AG20443 (cell line): ENCODE measurements at places on chromosomes 7 and 10.
A peak's percentile ranks its signal among the peaks of the same experiment; 100 is the strongest.

DNA sequence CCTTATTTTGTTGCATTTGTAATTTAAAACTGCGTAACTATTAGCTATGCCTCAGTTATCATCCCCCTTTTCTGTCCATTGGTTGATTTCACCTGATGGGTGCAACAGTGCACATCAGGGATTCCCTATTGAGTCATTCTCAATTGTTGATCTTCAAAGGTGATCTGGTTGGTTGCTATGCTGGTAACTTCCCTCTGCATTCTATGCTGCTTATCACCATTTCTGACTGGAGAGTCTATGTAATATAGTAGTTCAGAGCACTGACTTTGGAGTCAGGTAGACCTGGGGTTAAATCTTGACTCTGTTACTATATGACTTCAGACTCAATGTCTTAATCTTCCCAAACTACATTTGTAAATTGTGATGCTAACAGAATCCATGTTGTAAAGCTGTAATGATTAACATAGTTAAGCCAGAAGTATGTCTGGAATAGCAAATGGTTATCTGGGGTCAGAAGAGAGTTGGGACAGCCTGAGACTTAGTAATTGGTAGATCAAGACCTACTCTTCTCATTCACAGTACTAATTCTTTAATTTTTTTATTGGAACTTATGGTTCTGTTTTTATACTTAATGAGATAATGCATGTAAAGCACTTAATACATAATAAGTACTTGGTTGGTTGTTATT lies 38.1 kb downstream of the EXOC6 start:
- no peak for DNase-seq

DNA sequence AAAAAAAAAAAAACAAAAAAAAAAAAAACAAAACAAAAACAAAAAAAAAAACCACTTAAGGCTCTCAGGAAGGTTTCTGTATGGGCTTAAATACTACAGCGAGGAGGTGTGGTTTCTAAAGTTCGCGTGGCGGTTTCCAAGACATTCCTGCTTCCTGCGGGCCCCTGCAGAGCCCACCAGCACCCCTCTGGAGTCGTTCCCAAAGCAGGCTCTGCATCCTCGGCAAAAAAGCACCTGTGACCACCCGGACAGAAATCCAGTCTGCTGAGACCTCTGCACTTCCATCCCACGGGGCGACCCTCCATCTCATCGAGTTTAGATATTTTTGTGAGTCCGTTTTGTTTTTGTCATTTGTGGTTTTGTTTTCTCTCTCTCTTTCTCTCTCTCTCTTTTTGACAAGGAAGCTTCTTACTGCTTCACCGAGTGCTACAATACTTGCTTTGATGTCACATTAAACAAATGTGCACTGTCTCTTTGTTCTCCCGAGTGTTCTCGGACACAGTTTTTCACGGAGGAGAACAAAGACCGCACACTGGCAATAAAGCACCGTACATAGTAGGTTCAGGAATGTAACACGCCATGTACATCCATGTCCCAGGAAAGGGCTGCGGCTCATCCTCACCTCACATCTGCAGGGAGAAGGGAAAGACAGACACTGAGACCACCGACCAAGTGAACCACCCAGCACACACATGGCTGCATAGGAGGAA lies 21.5 kb downstream of the PDGFA start:
- no peak for DNase-seq

DNA sequence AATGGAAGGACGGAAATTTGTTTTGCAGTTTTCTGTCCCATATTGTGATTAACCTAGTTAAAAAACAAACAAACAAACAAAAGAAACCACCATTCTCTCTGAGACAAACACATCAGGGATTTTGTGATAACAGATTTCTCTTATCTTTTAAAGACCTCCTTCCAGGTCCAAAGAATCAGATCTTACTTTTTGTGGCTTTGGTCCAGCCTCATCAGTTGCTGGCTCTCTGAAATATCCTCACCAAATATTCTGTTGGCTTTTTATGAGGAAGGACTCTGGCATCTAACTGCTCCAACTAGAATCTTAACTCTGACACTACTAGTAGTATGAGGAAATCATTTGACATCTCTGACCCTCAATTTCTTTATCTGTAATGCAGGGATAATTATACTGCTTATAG lies 4.8 kb downstream of the FAM204A start:
- DNase-seq, result no peak

- DNase-seq, result peak; percentile 9
Measured at GRCh38 chr7:83271212-83272099, 108.8 kb upstream of the PCLO start.

GRCh38 chr10:18659819-18660535 lies 746 bp downstream of the ARL5B start:
- peak; percentile 18 for DNase-seq

GRCh38 chr10:50410066-50410811 lies 158.9 kb upstream of the ASAH2 start:
- no peak for DNase-seq

GRCh38 chr10:77478247-77478961 lies 159.2 kb downstream of the KCNMA1 start:
- peak; percentile 78 for DNase-seq

DNA sequence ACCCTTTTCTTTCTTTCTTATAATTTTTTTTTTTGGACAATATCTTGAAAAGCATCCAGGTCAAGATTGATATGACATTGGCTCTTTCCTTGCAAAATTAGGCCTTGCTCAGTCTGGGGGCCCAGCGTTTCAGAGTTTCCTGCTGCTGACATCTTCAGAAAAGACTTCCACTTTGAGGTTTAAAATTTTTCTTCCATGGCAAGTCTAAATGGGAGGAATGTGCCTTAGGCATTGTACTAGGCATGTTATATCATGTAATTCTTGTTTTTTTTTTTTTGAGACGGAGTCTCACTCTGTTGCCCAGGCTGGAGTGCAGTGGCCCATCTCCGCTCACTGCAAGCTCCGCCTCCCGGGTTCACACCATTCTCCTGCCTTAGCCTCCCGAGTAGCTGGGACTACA lies 48.9 kb upstream of the PDZD8 start:
- no peak for DNase-seq

- DNase-seq, result no peak
Measured at GRCh38 chr7:24826662-24827020, 69.4 kb upstream of the GSDME start.

- no peak for DNase-seq
Measured at GRCh38 chr10:115941361-115941771, 331.6 kb downstream of the GFRA1 start.

- DNase-seq, result no peak
Measured at GRCh38 chr10:75678527-75678926, 247.1 kb downstream of the LRMDA start.

GRCh38 chr7:131691454-131692130 lies 135.2 kb upstream of the PODXL start:
- no peak for DNase-seq

DNA sequence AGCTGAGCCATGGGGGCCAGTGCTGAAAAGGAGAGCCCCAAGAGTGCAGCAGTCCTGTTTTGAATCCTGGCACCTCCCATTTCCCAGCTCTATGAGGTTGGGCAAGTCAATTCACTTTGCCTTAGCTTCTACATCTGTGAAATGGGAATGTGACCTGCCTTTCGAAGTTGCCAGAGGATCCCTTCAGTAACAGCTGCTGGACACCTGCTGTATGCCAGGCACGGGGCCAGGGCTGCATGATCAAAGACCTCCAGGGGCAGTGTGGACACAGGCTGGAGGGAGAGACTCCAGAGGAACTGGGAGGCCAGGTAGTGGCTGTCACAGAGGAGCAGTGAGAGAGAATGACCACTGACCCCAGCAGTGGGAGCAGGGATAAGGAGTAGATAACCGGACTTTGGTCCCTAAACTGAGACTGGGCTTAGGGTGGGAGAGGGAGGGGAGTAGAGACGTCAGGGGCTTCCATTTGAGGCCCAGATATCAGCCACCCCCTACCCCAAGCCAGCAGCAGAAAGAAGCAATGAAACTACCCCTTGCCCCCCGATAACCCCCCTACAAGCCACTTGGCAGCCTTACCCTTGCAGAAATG lies 45.2 kb downstream of the SRRM3 start:
- no peak for DNase-seq

GRCh38 chr7:72268090-72268489 lies 144.0 kb downstream of the CALN1 start:
- DNase-seq, result no peak

- DNase-seq, result peak; percentile 94
Measured at GRCh38 chr10:129971381-129972144, 7.5 kb upstream of the EBF3 start.

GRCh38 chr7:107813524-107813923 lies 10.5 kb upstream of the SLC26A3 start:
- no peak for DNase-seq

DNA sequence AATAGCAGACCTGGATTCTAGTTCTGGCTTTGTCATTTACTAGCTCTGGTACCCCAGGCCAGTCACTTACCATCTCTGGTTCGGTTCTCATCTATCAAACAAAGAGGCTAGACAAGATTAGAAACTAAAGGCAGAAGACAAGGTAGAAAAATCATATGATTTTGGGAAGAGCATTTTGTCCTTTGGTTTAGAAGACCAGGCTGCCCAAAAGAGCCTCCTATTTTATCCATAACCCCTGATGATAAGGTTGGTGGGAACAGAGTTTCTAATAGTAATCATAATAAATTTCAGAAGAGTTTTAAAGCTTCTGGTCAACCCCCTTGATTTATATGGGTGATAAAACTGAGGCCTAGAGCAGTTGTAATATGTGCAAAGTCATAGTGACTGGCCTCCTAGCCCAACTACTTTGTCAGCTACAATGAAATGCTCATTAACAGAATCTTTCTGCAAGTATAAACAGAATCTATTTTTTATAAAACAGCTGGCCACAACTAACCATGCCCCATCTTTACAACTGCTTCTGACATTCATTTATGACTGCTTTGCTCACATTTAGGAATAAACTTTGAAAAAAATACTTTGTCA lies 23.4 kb downstream of the COX15 start:
- peak; percentile 22 for DNase-seq

GRCh38 chr7:121054925-121055324 lies 66.4 kb downstream of the CPED1 start:
- no peak for DNase-seq

DNA sequence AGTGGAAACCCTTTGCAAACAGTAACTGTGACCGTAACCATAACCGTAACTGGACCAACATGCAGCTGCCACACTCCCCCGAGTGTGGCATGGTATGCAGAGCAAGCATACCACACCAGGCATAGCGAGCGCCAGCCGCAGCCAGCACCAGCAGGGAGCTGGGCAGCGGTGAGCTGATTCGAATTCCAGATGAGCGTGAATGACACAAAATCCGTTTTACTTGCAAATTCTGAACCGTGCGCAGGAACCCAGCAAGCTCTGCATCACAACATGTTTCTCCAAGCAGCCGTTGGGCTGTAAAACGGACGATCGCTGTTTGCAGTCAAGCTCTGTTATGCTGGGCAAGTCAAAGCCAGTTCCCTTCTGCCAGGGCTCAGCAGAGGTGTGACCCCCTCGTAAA lies 111.1 kb downstream of the OAT start:
- no peak for DNase-seq

DNA sequence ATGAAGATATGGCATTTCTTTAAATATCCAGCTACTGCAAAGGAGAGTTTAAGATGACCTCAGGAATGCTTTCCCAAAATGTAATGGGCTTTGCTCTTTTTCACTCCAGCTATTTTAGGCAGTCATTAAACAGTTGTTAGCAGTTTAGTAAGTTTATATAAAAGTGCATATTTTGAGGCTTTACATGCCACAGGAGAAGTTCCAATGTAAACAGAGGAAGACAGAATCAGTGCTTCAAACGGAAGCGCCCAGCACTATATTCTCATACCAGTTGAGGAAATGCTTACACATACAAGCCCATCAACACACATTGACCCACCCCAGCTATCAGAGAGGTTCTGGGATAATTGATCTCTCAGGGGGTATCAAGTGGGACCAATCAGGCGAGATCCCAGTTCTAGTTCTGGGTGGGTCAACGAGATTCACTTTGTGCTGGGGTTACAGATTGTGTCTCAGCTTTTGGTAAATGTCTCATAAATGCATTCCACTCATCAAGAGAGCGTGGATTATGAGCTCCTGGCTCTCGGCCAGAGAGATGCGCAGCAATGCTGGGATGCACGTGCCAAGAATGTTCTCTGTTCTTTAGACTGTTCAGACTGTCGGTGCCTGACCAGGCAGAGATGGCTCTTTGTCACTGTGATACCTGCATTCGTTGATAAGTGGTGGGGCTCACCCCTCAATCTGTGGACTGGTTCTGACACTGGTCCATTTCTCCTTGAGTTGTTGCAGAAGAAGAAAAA lies 55.0 kb downstream of the CACNB2 start:
- no peak for DNase-seq

GRCh38 chr10:6143181-6143580 lies 54.3 kb downstream of the RBM17 start:
- no peak for DNase-seq

GRCh38 chr10:556971-557637 lies 132.4 kb downstream of the DIP2C start:
- DNase-seq, result no peak

- no peak for DNase-seq
Measured at GRCh38 chr7:40755438-40755837, 620.6 kb downstream of the SUGCT start.

- DNase-seq, result no peak
Measured at GRCh38 chr7:7883394-7883793, 85.2 kb upstream of the GLCCI1 start.

- no peak for DNase-seq
Measured at GRCh38 chr7:30347226-30348082, 63.1 kb downstream of the ZNRF2 start.

GRCh38 chr10:6273351-6273750 lies 70.6 kb downstream of the PFKFB3 start:
- no peak for DNase-seq

DNA sequence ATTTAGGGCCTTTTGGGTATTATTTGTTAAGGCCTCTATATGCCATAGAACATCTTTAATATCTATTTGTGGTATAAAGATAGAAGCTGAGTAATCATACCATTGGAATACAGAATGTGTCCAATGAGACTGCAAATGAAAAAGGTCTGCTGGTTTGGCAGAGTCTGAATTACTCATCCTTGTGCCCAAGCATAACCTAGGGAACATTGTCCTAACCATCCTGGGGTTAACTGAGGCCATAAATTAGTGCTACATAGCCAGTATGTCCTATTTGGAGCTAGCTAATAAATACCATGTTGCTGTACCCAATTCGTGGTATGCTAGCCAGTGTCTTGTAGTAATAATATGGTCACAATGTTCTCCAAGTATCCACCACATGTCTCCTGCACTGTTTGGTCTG lies 117.1 kb downstream of the ANKRD26 start:
- DNase-seq, result no peak

DNA sequence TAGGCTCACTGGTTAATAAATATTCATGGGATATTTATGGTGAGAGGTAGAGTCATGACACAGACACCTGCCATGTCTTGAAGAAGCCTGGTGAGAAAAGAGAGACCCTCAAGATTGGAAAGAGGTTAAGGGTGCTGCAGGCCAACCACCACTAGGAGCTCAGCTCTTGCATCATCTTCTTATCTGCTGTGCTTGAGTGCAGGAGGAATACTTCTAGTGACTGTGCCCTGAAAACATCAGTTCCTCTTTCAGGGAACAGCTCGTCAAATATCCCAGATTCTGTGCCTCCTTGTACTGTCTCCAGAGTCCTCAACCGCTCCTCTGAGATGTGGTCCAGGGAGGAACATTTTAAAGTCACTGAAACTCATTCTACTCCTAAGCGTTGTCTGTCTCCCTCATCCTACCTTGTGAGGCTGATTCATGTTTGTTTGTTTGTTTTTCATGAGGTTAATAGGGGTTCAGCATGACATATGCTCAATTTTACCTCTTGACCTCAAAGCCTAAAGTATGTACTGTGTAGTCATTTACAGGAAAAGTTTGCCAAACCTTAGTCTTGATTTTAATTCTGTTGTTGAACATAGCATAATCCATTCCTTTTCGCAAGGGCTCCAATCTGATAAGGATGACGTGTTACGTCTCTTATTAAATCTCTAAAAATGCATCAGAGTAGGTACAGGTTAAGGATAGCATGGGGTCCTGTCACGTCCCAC lies 293.1 kb downstream of the C7orf25 start:
- no peak for DNase-seq
